ENCODE measurements at places on chromosomes 2 and 18. TPM values are rescaled to one million over a fixed set of nuclear protein-coding genes. Genes with fewer than 3 reads are reported as not detected.

DNA sequence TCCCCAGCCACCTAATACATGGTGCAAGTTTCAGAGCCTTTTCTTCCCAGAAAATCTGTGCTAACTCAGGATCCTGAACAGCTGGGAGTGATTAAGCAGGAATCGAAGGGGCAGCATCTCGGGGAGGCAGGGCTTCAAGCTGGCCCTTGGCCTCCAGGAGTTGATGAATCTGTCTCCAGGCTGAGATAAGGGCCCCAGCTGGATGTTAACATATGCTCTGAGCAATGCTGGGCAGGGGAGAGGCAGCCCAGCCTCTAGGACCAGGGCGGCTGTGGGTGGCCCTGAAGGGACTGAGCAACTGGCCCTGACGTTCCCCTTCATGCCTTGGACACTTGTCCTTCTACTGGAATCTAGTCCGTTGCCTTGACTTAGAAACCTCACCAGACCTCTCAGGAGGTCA, 84.1 kb upstream of the EPC2 start:
- DNase-seq = no peak

Gene RFX8
- total RNA-seq = 0.90 TPM

DNA sequence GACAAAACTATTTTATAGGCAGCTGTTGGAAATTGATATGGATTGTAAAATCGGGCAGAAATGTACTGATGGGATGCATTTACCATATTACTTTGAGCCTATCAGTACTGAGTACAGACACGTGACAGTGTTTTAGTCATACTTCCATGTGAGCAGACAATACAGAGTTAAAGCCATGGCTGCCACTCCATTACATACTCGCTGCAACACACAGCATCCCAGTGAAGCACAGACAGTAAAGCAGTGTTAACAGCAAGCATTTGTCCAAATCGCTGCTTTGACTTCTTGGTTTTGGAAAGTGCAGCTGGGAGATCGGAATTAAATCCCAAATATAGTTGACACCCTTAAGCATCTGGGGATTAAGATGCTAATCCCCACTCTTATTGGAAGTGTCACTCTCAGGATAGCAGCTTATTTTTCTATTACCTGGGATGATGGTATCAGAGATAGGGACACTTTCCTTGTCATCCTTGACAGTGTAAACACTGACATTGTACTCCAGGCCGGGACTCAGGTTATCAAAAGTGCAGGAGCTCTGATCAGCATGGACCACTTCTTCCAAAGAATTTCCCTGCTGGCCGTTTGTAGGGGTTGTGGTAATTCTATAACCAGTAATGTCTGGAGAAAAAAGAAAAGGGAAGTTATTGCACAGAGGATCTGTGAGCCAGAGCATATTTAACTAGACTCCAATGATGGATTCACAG, 41.6 kb downstream of the FN1 start:
- no peak for DNase-seq

Gene IL36G
- total RNA-seq = not detected

- no peak for DNase-seq
These were observed 2.0 kb downstream of the VAMP8 start for GRCh38 chr2:85579266-85579935.

- DNase-seq = peak; percentile 44
These were observed 2.4 kb downstream of the POU3F3 start for GRCh38 chr2:104856086-104856972.

Gene CD207
- not detected for total RNA-seq

DNA sequence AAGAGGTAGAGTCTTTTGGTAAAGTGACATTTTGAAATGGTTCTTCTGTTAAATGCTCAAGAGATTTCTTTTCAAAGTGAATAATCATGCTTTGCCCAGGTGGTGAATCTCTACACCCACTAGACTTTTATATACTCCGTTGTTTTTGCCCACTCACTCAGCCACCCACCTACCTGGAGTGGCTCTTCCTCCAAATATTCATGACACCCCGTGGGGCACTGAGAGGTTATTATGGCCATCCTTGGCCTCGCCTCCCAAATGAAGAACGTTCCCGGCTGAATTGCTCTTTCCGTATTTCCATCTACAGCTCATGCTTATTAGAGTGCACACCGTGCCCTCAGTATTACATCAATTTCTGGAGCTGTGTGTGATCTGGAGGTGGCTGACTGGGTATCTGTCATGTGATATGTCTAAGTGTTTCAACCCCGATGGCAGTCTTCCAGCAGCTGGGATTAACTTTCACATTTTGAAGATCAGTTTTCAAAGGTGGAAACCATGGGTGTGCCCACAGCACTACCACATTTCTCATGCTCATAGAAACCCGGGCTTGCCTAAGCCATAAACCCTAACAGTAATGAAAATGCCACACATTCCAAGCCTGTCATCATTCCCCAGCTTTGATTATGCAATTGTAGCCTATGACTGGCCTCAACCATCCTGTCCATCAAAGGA, 406.6 kb upstream of the MMADHC start:
- DNase-seq = no peak

DNA sequence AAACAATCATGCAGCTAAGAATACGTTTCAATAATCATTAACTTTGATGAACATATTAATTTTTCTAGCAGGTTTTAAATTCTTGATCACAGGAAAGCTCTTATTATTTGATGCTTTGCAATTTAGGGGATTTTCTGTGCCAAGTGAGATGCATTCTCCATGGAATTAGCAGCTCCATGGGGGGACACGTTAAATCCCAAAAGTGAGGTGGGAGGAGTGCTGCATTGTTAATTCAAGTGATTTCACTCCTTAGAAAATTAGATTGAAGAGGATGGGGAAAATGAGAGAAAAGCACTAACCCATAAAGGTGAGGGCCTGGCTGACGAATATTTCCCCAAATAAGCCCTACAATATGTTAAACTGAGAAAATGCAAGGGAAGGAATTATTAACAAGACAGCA, 69.2 kb downstream of the ACVR1C start:
- DNase-seq = no peak

All from activated CD4-positive, alpha-beta T cell treated with anti-CD3 and anti-CD28 coated beads for 36 hours (primary cell).